ENCODE measurements at places on chromosomes 6 and 20. TPM values are rescaled to one million over a fixed set of nuclear protein-coding genes. Genes with fewer than 3 reads are reported as not detected.

The SLC22A7 gene
- total RNA-seq: not detected

The DZANK1 gene
- 5.3 TPM for total RNA-seq

The PXT1 gene
- not detected for total RNA-seq

The FRK gene
- total RNA-seq: 5.1 TPM

The REV3L gene
- total RNA-seq: 41.7 TPM

The RNF144B gene
- 5.4 TPM for total RNA-seq

The COL10A1 gene
- total RNA-seq: not detected

The COL9A3 gene
- 576 TPM for total RNA-seq

The C20orf144 gene
- total RNA-seq: 0.09 TPM

The TAGAP gene
- total RNA-seq: 0.32 TPM

The TPD52L1 gene
- 209 TPM for total RNA-seq

The AGER gene
- 28.1 TPM for total RNA-seq
